Osteoblast (primary cell): ENCODE measurements at places on chromosomes 12 and 14.
A peak's percentile ranks its signal among the peaks of the same experiment; 100 is the strongest.

DNA sequence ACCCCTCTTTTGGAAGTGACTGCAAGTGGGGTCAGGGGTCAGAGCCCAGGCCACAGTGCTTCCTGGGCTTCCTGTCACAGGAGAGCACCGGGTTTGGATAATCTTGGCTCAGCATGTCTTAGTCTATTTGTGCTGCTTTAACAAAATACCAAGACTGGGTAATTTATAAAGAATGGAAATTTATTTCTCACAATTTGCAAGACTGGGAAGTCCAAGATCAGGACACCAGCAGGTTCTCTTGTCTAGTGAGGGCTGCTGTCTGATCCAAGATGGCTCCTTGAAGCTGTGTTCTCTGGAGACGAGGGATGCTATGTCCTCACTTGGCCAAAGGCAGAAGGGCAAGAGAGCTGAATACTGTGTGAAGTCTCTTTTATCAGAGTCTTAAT, 74.1 kb downstream of the RIN3 start:
- DNase-seq = no peak

DNA sequence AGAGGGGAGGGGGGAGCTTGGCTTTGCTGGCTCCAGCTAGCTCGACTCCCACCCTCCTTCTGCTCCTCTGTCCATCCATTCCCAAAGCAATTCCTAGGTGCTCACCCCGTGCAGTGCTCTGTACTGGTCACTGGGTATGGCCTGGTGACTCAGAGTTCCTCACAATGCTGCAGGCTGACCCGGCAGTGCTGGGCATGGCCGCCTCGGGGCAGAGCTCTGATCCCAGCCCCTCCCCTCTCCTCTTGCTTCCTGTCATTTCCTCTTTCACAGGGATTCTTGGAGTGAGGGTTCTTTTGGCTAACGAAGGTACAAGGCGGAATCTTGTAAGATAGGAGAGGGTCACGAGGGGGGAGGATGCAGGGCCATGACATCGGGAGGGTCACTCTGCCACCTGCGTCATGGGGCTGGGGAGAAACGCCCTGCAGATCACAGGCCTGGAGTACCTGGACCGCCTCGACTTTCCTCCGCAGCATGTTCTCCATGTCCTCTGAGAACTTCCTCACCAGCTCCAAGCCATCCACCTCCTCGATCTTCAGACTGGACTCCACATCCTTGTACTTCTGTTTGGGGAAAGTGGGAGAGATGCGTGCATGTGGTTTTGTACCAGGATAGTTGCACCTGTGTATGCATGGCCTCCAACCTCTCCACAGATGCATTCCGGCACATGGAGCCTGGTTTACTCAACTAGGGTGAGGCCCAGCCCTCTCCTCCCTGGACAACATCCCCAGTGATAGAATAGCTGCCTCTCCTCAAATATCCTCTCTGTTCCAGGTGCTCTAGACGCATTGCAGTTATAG, 5.7 kb downstream of the CACNA2D4 start:
- peak; percentile 96 for DNase-seq

- no peak for DNase-seq
Observed at GRCh38 chr12:7303230-7303629, 642 bp upstream of the ACSM4 start.

DNA sequence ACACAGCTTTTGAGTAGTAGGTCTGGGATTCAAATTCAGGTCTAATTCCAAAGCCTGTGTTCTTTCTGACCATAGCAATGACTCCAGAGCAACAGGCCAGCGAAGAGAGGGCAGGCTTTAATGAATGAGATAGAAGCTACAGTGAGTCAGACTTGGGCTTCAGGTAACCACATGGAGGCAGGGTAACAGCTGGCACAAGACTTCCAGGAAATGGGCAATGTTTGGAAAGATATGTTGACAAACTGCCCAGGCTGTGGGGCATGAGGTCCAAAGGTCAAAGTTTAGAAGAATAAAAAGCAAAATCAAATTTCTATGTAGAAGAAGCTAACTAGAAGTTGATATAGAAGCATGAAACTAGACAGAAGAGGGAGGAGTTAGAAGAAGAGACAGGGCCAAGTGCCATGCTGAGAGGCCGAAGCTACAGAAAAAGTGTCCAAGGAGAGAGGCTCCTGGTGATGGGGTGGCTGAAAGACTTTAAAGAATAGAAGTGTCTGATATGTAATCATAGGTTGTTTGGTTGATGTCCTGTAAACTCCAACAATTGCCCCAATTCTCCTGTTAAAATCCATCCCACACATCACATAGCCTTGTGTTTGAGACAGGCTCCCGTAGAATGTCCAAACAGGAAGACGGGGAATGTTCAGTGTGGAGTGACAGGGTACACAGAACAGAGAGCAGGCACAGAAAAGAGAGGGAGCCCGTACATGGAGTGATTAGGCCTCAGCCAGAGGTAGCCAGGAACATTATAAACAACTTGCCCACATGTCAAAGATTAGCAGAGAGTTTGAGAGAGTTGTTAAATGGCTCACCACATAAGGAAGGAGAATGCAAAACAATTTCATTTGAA, 384.7 kb downstream of the CCDC91 start:
- DNase-seq = no peak

DNA sequence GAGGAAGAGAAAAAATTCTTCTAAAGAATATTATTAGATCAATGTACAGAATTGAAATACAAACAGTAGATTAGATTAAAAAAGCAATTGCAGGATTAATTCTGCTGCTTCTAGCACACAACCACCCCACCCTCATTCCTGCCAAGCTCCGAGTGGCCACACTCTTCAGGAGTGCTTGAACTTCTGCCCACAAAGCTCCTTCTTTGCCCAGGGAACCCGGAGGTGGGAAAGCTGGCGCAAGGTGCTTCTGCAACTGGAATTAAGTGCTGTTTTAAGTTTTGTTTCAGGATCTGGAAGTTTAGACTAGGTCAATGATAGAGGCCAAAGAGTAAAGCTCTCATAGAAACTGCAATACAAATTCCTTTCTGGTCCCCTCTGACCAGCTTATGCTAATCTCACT, 94.1 kb upstream of the BMP4 start:
- no peak for DNase-seq

- no peak for DNase-seq
Observed at GRCh38 chr14:86084097-86084496, 554.2 kb downstream of the FLRT2 start.
